ENCODE measurements at places on chromosomes 1 and 21. TPM values are rescaled to one million over a fixed set of nuclear protein-coding genes. Genes with fewer than 3 reads are reported as not detected.
A peak's percentile ranks its signal among the peaks of the same experiment; 100 is the strongest.

ETNK2 gene
- total RNA-seq, result 3.0 TPM

KCND3 gene
- 0.07 TPM for total RNA-seq

DNA sequence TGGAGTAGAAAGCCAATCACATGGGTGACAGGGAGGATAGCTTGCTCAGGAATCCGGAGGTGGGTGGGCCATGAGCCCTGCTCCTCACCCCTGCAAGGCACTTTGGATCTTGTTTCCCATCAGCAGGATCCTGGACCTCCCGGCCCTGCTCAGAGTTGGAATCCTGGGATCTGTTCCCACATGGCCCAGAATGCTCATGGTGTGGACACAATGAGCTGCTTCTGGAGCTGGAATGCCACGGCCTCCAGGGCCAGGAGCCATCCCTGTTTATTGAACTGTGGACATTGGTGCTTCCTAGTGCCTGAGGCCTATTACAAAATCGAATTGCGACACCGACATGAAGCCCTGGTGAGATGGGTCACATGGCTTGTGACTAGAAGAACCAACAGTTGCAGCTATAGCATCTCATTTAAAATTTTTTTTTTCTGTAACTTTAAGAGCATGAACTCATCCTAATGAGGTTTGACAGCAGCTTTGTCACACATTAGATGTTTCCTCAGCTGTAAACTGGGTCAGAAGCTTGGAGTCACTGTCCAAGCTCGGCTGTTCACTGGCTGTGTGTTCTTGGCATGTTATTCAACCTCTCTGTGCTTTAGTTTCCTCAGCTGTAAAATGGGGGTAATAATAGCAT lies 40.4 kb upstream of the GOLT1A start:
- no peak overlapping the region for H3K27ac ChIP-seq
- no peaks in the 10 kb centered on the region for H3K27me3 ChIP-seq
- H3K36me3 ChIP-seq, result no peaks in the 10 kb centered on the region
- no peak overlapping the region for H3K4me3 ChIP-seq
- H3K4me1 ChIP-seq, result no peaks in the 10 kb centered on the region

DNA sequence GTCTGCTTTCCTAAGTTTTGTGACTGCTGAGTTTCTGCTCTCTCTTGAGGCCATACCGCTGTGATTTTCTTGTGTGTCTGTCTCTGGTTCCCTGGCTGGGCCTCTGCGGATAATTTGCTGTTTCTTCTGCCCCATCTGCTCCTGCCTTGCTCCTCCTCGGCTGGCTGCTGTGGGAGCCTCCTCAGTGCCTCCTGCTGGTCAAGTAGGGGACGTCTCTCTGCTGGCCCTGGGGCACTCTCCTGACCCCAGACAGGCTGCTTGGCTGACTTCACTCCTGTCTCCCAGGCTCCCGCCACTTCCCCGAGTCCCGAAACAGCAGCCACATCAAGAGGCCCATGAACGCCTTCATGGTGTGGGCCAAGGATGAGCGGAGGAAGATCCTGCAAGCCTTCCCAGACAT lies 28.5 kb downstream of the ETNK2 start:
- no peak overlapping the region for H3K4me3 ChIP-seq
- H3K27me3 ChIP-seq, result no peaks in the 10 kb centered on the region
- H3K4me1 ChIP-seq, result no peaks in the 10 kb centered on the region
- DNase-seq, result no peak
- no peaks in the 10 kb centered on the region for H3K36me3 ChIP-seq
- H3K27ac ChIP-seq, result no peak overlapping the region

DNA sequence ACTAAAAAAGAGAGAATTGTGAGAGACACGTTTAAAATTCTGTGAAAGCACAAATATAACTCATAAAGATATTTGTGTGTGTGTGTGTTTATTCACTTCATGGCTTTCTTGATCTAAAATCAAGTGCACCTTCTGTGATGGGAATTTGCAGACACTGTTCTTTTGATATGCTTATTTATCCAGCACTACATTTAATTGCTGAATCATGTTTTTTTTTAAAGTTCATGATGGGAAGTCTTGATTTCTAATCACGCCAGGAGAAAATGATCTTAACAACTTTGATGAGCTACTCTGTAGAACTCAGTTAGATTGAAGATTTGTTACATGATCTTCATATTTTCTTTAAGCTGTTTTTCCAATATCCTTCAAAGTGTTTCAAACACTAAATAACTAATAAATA lies 35.0 kb downstream of the KCNT2 start:
- no peak for DNase-seq
- no peaks in the 10 kb centered on the region for H3K4me1 ChIP-seq
- H3K36me3 ChIP-seq, result no peaks in the 10 kb centered on the region
- H3K27ac ChIP-seq, result no peak overlapping the region

DNA sequence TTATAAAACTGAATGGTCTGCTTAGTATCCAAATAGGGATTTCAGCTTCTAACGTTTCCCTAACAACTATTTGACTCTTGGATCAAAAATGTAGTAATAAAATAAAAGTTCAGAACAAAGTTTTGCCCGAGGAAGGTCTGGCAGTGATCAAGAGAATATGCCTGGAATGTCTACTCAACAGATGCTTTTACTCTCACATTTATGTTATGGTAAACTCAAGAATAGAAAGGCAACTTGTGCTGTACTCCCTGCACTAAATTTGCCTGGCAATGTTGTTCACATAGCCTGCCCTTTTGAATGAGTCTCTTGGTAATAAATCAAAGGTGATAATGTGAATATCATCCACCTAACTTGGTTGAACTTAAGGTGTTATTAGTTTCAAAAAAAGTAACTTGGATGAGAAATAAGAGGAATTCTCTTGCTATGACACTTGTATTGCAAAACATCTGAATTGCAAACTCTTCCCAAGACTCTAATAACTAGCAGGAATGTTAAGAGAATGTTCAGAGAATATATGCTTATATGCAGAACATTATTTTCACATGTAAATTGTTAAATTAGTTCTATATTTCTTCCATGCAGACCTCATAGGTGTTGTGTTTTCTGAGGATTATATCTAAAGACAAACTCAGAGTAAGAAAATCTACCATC lies 215.8 kb downstream of the COL24A1 start:
- no peak overlapping the region for H3K4me3 ChIP-seq
- no peak for DNase-seq
- H3K36me3 ChIP-seq, result no peaks in the 10 kb centered on the region
- H3K27ac ChIP-seq, result no peak overlapping the region
- H3K27me3 ChIP-seq, result no peaks in the 10 kb centered on the region

DNA sequence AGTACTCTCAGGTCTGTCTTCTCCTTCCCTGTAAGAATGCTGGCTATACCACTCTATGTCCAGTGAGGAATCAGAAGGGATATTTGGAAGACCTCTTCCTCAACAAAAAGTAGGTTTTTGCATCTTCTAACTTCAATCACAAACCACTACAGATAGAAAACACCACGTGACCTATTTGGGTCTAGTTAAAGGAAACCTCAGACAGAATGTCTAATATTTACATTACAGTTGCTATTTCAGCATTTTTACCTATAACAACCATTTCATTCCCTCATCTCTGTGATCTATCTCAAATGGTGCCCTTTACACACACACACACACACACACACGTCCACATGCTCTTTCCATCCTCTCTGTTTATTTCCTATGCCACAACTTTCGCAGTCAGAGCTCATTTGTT lies 7.9 kb upstream of the ADORA3 start:
- peak; percentile 44 for DNase-seq
- H3K4me1 ChIP-seq, result peaks cover 69% of the 10 kb centered on the region
- peak overlapping the region; percentile 64 for H3K4me3 ChIP-seq
- no peaks in the 10 kb centered on the region for H3K27me3 ChIP-seq
- no peaks in the 10 kb centered on the region for H3K36me3 ChIP-seq

ILDR2 gene
- 0.67 TPM for total RNA-seq

DNA sequence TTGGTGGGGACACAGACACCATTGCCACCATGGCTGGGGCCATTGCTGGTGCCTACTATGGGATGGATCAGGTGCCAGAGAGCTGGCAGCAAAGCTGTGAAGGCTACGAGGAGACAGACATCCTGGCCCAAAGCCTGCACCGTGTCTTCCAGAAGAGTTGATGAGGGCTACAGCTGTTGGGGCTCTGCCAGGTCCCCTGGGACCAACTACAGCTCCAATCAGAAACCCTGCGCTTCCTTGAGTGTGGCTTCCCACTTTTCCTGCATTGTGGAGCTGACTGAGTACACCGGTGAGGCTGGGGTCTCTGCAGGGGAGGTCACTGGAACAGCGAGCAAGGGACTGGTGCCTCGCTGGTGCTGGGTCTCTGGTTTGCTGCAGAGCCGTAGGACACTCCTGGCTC lies 4.5 kb downstream of the ADPRS start:
- no peak overlapping the region for H3K27ac ChIP-seq

DNA sequence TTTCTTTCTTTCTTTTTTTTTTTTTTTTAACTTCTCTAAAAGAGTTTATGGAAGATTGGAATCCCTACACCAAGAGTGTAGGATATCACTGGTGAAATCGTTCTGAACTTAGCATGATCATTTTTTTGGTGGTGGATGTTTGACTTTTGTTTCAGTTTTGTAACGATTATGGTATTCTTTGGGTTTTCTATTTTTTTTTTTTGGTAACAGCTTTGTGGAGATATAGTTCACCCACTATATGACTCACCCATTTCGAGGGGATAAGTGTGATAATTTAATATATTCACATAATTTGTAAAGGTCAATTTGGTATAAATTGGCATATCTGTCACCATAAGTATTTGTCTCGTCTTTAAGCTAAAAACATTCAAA lies 29.2 kb downstream of the AGPAT3 start:
- no peak for DNase-seq
- peaks cover 14% of the 10 kb centered on the region for H3K4me1 ChIP-seq
- peak overlapping the region; percentile 83 for H3K4me3 ChIP-seq
- H3K27me3 ChIP-seq, result no peaks in the 10 kb centered on the region
- H3K27ac ChIP-seq, result peak overlapping the region; percentile 26
- H3K36me3 ChIP-seq, result peaks cover 7% of the 10 kb centered on the region

LCA5L gene
- total RNA-seq, result not detected

DNA sequence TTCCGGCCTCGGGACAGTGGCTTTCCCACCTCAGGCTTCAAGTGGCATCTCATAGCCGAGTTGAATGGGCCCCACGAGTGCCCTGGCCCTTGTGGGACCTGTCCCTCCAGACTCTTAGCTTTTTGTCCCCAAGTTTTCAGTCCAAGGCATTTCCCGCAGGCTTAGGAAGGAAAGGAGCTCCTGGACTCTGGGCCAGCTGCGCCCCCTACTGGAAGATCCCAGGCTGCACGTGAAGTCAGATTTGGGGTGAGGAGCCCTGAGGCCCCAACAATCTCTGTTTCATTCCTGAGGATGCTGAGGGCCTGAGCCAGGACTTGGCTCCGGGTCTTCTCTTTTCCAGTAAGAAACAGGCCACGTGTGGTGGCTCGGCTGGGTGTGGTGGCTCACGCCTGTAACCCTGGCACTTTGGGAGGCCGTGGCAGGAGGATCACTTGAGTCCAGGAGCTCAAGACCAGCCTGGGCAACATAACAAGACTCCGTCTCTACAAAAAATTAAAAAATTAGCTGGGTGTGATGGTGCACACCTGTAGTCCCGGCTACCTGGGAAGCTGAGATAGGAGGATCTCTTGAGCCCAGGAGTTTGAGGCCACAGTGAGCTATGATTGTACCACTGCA lies 67.4 kb downstream of the ARHGEF10L start:
- no peak for DNase-seq
- H3K4me3 ChIP-seq, result no peak overlapping the region
- no peaks in the 10 kb centered on the region for H3K36me3 ChIP-seq
- no peak overlapping the region for H3K27ac ChIP-seq

GSTM5 gene
- not detected for total RNA-seq

TSSK3 gene
- total RNA-seq, result 0.76 TPM

GRCh38 chr1:55820501-55820900 lies 605.3 kb upstream of the USP24 start:
- no peak overlapping the region for H3K27ac ChIP-seq
- no peaks in the 10 kb centered on the region for H3K27me3 ChIP-seq
- no peak for DNase-seq
- no peaks in the 10 kb centered on the region for H3K4me1 ChIP-seq
- H3K4me3 ChIP-seq, result no peak overlapping the region
- no peaks in the 10 kb centered on the region for H3K36me3 ChIP-seq

GRCh38 chr21:36722370-36723368 lies 23.8 kb downstream of the SIM2 start:
- no peaks in the 10 kb centered on the region for H3K4me1 ChIP-seq
- peaks cover 4% of the 10 kb centered on the region for H3K27me3 ChIP-seq
- H3K27ac ChIP-seq, result no peak overlapping the region

DNA sequence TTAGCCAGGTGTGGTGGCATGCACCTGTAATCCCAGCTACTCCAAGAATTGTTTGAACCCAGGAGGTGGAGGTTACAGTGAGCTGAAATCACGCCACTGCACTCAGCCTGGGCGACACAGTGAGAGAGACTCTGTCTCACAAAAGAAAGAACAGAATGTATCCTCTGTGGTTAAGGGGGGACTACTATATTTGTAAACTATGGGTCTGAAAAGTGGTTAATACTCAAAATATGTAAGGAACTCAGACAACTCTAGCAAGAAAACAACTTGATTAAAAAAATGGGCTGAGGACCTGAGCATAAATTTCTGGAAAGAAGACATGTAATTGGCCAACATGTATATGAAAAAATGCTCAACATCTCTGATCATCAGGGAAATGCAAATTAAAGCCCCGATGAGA lies 11.2 kb downstream of the FNBP1L start:
- H3K4me3 ChIP-seq, result no peak overlapping the region
- H3K36me3 ChIP-seq, result no peaks in the 10 kb centered on the region
- DNase-seq, result no peak
- no peak overlapping the region for H3K27ac ChIP-seq

GRCh38 chr1:118144684-118145083 lies 40.3 kb downstream of the SPAG17 start:
- H3K36me3 ChIP-seq, result no peaks in the 10 kb centered on the region
- no peak for DNase-seq
- H3K27ac ChIP-seq, result no peak overlapping the region
- H3K4me1 ChIP-seq, result no peaks in the 10 kb centered on the region
- no peaks in the 10 kb centered on the region for H3K27me3 ChIP-seq

DNA sequence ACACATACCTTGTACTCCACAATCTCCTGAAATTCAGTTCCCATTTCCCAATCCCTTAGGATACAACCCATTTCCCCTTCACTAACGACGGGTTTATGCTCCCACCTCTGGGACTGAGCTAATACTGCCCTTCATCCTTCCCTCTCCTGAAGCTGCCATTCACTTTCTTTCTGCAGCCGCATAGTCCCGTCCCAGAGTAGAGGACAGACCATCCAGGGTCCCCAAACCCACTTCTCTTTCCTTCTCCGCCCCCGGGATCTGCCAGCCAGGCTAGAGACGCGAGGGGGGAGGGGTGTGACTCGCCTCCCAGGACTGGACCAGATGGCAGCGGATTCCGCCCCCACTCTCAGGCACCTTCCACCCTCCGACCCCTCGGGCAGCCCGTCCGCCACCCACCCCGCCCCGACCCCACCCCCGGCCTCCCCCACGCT lies 679 bp downstream of the ABL2 start:
- no peak overlapping the region for H3K27ac ChIP-seq
- no peaks in the 10 kb centered on the region for H3K36me3 ChIP-seq
- peaks cover 20% of the 10 kb centered on the region for H3K4me1 ChIP-seq

VWA1 gene
- not detected for total RNA-seq

- H3K4me3 ChIP-seq, result no peak overlapping the region
- H3K27me3 ChIP-seq, result no peaks in the 10 kb centered on the region
- H3K36me3 ChIP-seq, result no peaks in the 10 kb centered on the region
- no peak for DNase-seq
These were observed 13.1 kb downstream of the PCSK9 start for GRCh38 chr1:55052221-55053142.

CELSR2 gene
- total RNA-seq, result 2.5 TPM

CELA3B gene
- not detected for total RNA-seq

ZSWIM5 gene
- total RNA-seq, result 0.10 TPM

TMPRSS15 gene
- not detected for total RNA-seq

ORC1 gene
- 3.0 TPM for total RNA-seq

Measured in CD4-positive, CD25-positive, alpha-beta regulatory T cell (primary cell).